ENCODE measurements at places on chromosomes 5 and 9.

GRCh38 chr9:91043056-91043810 is 241.6 kb downstream of the SYK start:
- no peak for DNase-seq

- DNase-seq = no peak
These were observed 103.7 kb downstream of the RFK start for GRCh38 chr9:76290555-76290954.

- DNase-seq = no peak
These were observed 28.2 kb downstream of the RNF145 start for GRCh38 chr5:159181152-159181551.

DNA sequence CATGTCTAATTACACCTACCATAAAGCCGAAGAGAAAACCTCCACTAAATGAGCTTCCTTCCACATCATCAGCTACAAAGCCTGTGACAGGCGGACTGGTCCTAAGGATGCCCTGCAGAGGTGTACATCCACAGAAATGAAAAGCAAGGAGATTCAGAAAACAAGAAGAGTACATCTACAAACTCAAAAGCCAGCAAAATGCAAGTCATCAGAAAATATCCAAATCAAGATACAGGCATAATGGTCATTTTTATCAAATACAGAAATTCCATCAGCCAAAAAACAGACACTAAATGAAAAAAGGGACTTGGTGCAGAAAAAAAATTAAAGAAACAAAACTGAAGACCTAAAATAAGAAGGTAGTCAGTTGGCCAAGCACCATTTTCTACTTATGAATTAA is 79.7 kb downstream of the FRMD3 start:
- no peak for DNase-seq

- DNase-seq = no peak
These were observed 40.6 kb upstream of the MAP1B start for GRCh38 chr5:72066705-72067107.

GRCh38 chr5:9865574-9865973 is 235.4 kb upstream of the TAS2R1 start:
- no peak for DNase-seq

DNA sequence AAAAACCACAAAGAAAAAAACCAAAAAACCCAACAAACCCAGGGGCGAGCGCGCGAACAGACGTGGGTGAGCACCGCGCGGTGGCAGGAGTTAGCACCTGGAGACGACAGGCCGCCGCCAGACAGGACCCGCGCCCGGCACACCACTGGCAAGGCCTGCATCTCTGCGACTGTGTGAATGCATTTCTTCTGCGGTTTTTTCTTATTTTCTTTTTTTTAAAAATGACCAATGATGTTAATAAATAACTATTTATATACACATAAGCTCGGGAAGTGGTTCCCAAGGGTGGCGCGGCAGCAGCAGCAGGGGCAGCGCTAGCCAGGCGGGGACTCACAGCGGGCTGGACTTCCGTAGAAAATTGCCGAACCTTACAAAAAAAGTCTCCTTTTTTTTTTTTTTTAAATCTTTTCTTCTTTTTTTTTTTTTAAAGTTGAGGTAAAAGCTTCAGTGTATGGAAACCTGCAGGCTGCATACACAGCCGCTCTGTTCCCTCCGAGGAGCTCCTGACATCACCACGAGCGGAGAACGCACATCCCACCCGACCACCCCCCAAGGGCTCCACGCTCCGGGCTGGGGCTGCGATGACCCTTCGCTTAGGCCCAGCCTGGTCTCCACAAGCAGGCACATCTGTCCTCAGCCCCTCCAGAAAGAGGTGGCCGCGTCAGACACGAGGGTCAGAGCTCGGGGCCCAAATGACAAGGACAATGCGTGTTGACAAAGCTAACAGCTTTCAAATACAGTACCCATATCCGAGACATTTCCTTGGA is 7.4 kb downstream of the BRD3OS start:
- DNase-seq = no peak

DNA sequence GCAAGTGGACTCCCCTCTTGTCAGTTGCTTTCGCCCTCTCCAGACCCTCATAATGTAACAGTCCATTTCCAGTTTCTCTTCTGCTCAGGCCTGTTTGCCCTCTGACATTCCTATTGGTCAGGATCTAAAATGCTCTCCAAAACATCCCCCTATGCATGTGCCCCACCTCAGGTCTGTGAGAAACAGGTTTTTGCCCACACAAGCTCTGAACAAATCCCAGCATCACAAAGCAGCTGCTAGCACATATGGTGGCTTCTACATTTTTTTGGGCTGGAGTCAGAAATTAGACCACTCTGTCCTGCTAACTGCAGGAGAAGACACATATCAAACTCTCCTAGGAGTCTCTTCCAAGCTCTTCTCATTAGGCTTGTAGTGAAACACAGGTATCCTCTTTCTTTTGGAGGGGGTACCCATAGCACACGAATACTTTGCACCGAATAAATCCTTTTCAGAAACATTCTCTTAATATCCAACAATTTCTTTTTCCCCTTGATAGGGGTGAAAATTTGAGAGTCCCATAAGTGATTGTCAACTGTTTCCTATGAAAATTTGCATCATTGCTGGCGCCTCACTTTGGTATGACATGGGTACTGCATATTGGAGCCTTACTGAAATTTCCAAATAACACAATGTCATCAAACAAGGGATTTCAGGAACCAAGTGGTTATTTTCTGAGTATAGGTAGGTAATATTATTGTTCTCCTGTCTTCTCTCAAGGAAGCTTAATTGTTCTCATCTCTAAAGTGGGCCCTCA is 19.3 kb upstream of the HSPA9 start:
- no peak for DNase-seq

Measured in amygdala (tissue), 56 donors.